ENCODE measurements at places on chromosomes 2 and 18.

- DNase-seq, result peak; percentile 27
Measured at GRCh38 chr2:27496357-27497287, at the start of gene GCKR. TSS of gene GCKR (plus strand) at chr2:27496839. CDS start at chr2:27496905, 66 bp downstream.

- DNase-seq, result no peak
Measured at GRCh38 chr18:59268127-59268720, 5.0 kb downstream of the RAX start.

GRCh38 chr2:239806276-239806675, 218.9 kb downstream of the NDUFA10 start:
- DNase-seq, result no peak

DNA sequence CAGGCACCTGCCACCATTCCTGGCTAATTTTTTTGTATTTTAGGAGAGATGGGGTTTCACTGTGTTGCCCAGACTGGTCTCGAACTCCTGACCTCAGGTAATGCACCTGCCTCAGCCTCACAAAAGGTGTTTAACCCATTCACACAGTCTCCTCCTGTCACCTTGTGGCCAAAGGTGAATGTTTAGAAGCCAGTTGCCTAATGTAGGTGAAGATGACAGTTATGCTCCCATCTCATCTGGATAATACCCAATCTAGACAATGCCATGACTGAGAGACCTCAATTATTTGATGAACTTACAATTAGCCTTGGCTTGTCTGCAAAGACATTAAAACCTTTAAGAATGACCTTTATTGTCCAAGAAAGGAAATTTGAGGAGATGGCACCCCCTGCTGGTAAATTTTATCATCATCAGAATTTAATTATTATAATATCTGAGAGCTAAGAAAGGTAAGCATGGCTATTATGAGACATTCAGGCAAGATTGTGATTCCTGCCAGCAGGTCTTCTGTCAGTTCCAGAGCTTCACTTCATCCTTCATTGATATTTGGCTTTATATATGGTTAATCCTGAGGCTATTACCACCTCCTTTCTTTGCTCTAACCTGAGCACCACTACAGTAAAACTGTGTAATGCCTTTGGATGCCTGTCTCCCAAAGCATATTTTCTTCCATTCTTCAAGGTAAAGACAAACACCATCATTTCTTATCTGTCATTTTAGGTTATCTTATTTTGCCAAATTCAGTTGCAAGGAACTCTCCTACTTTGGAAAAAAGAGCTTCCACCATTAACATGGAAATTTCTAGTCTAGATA, 117.6 kb downstream of the FAM124B start:
- DNase-seq, result peak; percentile 80

DNA sequence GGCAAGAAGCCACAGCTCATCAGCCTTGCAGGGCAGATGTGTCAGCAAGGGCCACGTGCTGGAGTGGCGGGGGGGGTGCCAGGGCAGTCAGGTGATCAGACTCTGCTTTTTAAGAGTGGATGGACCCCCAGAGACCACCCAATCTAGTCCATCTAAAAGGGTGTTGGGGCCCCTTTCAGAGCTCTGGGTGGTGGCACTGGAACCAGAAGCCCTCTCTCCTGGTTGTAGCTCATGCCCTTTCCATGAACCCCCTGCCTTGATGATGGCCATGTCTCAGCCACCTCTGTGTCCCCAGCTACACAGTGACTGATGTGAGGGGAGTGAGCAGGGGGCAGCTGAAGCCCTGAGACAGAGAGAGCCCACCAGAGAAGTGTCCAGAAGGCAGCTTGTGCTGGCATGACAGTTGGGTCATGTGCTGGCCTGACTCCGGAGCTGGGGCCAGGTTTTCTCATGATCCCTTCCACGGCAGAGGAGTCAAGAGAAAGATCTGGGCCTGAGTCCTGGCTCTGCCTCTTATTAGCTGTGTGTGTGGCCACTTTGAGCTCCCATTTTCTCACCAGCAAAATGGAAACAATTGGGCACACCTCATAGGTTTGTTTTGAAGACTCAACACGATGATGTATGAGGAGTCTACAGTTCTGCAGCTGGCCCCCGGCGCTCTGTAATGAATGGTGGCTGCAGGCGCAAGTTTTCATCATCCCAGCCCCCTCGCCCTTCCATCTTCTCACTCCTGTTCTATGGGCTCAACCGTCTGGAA, 195.7 kb downstream of the ZFP36L2 start:
- DNase-seq, result no peak
